CD14-positive monocyte (primary cell): ENCODE measurements at places on chromosomes 12 and 14.

DNA sequence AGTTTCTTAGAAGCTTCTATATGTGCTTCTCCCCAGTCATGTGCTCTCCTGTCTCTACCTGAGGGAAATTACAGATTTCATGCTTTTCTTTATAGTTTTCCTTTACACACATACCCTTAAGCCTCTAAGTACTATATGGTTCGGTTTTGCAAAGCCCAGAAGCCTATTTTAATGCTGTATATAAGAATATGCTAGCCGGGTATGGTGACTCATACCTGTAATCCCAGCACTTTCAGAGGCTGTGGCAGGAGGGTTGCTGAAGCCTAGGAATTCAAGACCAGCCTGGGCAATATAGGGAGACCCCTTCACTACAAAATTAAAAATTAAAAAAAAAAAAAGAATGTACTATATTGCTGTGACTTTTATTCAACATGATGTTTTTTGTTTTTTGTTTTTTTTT lies 15.4 kb downstream of the DGLUCY start:
- no peak for DNase-seq

DNA sequence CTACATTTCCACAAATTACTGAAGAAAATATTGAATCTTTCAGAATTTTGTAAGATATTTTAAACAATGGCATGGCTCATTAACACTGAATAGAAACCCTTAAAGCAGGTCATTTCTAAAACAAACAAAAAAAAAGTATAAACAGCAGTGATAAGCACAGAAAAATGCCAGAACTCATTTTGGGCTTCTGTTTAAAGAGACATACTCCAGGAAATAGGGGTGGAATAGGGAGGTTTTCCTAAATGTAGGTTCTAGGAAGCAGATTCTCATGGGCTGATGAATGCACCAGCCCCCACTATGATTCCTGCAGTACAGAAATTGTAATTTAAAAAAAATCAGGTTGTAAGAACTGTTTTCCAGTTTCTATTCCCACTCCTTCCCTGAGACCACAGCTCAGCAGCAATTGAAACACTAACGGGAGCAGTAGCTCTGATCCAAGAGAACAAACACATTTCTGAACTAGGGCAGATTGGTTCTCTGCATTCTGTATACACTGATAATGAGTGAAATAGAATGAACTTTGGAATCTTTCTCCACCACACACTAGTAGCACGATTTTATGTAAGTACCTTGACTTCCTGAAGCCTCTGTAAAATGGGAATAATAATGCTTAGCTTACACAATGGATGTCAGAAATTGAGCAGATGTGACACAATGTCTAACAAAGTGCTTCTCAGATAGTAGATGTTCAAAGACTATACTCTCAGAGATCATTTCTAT lies 115.6 kb upstream of the TMTC1 start:
- no peak for DNase-seq

- DNase-seq: no peak
Observed at GRCh38 chr14:75372260-75372659, 55.6 kb upstream of the JDP2 start.

DNA sequence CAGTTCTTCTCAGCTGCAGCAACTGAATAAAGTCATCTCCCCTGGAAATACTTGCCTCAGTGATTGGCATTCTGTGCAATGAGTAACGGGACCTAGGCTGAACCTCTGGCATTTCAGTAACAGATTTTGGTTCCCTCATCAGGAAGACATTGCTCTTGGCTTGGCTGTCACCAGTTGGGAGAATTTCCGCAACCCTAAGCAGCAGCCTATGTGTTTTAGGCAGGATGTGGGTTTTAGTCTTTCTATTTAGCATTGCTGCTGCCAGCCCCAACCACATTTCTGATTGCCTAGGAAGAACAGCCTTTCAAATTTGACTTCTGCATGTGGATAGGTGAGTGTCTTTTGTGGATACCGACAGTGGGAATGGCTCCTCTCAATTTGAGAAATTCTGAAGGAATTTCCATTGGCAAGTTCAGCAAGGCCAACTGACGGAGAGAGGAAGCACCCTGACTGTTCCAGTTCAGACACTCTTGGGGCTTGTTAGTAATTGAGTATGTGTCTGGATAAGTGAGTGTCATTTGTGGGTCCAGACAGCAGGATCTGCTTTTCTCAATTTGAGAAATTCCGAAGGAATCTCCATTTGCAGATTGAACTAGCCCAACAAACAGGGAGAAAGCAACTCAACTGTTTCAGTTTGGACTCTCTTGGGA lies 19.0 kb upstream of the CLEC2A start:
- DNase-seq: no peak

DNA sequence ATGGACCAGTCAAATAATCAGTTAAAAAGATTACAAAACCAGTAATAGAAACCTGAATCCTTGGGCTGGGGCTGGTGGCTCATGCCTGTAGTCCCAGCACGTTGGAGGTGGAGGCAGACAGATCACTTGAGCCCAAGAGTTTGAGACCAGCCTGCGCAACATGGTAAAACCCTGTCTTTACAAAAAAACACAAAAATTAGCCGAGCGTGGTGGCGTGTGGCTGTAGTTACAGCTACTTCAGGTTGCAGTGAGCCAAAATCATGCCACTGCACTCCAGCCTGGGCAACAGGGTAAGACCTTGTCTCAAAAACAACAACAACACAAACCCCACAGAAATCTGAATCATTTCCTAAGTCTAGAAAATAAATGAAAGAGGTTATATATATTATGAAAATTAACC lies 100.6 kb downstream of the HEATR5A start:
- no peak for DNase-seq

- DNase-seq: no peak
Observed at GRCh38 chr12:39805651-39806050, 186.0 kb upstream of the ABCD2 start.

DNA sequence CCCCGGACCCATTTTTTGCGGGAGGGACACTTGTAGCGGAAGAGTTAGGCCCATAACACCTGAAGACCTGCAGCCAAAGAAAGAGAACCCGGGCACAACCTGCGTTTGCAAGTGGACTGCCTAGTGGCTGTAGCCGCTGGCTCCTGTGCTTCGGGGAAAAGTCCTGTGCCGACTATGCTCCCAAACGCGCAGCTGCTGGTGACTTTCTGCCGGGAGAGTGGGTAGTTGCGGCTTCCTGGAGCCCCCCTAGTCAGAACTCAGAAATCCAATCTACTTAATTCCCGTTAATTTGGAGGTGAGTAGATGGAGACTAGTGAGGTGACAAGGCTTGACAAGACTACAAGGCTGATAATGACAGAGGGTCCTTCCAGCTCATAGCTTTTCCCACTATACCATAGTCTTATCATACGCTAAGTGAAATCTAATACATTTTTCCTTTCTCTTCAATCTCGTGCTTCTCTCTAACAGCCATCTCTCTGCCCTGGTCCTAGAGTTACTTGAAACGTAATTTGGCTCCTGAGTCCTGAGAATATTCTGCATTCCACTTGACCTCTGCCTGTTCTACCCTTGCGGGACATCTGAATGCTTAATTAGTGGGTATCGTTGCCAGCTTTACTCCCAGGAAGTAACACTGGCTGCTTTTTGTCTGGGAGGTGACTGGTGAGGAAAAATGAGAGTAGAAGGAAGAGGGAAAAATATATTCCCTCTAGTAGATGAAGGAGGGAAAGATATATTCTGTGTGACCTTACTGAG lies 556 bp downstream of the MTHFD1 start:
- DNase-seq: no peak

GRCh38 chr12:26187014-26187798 lies 8.2 kb upstream of the SSPN start:
- DNase-seq: no peak

DNA sequence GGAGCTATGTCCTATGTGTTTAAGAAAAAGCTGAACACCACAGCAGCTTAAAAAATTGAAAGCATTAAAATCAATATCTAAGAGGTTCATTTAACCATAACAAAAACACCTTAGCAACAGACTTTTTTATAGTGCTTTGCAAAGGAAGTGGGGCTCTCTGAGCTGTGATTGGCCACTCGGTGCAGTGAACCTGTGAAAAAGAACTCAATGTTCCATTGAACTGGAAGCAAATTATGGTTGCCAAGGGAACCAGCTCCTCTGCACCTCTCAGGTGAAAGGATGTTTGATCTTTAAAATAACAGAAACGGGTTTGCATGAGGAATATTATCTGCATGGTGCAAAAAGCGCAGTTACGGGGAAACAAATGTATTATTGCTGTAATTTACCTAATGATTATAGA lies 149.4 kb downstream of the SNAPC1 start:
- DNase-seq: no peak

DNA sequence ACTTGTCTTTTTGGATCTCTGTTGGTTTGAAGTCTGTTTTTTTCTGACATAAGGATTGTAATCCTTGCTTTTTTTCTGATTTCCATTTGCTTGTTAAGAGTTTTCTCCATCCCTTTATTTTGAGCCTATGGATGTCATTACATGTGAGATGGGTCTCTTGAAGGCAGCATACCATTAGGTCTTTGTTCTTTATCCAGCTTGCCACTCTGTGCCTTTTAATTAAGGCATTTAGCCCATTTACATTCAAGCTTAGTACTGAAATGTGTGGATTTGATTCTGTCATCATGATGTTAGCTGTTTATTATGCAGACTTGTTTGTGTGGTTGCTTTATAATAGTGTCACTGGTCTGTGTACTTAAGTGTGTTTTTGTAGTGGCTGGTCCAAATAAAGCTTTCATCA lies 100.0 kb downstream of the CCDC91 start:
- no peak for DNase-seq

DNA sequence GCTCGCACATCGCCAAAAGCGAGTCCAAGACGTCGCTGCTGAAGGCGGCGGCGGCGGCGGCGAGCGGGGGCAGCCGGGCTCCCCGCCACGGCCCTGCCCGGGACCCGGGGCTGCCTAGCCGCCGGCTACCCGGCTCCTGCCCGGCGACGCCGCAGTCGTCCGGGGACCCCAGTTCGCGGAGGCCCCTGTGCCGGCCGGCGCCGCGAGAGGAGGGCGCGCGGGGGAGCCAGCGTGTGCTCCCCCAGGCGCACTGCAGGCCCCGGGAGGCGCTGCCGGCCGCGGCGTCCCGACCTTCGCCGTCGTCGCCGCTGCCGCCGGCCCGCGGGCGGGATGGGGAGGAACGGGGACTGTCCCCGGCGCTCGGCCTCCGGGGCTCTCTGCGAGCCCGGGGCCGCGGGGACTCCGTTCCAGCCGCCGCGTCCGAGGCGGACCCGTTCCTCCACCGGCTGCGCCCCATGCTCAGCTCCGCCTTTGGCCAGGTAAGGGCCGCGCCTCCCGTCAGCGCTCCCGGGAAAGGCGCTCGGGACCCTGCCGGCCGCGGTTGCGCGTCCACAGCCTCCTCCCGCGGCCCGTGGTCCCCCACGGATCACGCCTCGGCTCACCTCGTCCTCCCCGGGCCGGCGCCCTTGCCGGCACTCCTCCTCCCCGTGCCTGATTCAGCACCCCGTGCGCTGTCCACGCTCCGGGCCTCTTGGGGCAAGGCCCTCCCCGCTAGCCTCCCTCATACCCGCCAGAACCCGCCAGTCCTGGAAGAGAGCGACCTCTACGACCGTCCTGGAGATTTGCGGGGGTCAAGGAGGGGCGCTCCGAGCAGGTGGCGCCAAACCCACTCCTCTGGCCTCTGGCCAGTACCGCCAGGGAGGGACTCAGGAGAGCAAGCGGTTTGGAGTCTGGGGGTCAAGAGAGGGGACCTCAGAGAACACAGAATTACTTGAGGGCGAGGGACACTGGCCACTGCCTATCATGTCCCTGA lies 721 bp downstream of the CABP1 start:
- peak; percentile 34 for DNase-seq

DNA sequence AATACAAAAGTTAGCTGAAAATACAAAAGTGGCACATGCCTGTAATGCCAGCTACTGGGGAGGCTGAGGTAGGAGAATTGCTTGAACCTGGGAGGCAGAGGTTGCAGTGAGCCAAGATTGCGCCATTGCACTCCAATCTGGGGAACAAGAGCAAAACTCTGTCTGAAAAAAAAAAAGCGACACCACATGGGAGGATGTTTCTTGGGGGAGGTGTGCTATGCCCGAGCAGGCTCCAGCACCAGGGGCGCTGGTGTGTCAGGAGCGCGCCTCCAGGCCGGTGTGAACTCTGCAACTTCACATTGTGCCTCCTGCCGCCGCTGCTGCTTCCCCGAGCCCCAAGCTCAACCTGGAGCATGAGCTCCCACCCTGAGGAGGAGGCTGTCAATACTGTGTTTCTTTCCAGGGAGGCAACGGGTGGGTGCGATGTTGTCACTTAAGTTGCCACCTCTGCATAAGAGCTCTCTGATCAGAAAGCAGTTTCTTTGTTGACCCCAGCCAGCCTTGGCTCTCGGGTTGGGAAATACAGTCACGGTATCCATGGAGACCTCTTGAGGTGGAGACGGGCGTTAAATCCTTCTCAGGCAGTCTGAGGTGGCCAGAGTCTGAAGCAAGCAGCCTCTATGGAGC lies 18.9 kb downstream of the DEGS2 start:
- DNase-seq: no peak

GRCh38 chr14:100740196-100740825 lies 13.6 kb downstream of the DLK1 start:
- no peak for DNase-seq

DNA sequence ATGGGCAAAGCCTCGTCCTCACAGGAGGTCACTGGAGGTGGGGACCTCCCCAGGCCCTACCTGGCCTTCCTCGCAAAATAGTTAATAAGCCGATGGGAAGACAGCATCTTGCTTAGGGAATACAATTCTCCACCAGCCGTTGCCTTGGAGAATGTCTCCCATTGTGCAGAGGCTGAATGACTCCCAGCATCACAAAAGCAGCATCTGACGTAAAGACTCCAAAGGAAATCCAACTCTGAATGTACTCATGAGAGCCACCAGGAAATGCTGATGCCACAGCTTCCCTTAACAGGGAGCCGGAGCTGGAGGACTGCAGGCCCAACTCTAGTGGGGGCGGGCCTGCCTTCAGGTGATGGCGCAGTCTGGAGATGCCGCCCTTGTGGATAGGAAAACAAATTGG lies 15.5 kb downstream of the CCDC63 start:
- no peak for DNase-seq

- DNase-seq: no peak
Observed at GRCh38 chr14:78633752-78634151, 463.6 kb downstream of the NRXN3 start.

GRCh38 chr12:11882301-11883019 lies 188.3 kb upstream of the BCL2L14 start:
- DNase-seq: no peak

DNA sequence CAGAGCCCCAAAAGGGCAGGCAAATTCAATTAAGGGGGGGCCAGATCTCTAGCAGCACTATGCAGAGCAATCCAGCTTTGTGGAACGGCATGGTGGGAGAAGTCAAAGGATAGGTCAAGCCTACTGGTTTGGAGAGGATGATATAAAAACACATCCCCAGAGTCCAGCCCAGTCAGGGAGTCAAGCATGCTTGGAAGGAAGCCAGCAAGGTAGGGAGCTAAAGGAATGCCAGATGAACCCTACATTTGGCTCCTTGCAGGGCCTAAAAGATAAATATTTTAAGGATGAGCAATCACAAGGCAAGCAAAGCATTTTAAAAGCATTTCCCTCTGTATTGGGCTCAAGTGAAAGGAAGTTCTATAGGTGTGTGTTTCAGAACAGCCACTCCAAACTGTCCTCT lies 21.4 kb downstream of the KCTD10 start:
- no peak for DNase-seq

DNA sequence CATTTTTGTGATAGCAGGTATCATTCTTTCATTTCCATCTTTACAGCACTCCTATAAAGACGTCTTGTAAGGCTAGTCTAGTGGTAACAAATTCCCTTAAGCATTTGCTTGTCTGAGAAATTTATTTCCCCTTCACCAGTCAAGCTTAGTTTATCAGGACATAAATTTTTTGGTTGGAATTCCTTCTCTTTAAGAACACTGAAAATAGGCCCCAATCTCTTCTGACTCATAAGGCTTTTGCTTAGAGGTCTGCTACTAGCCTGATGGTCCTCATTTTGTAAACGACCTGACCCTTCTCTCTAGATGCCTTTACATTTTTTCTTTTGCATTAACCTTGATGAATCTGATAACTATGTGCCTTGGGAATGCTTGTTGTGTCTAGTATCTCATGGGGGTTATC lies 20.3 kb downstream of the OLR1 start:
- no peak for DNase-seq
